ENCODE measurements at places on chromosomes 4 and X.

DNA sequence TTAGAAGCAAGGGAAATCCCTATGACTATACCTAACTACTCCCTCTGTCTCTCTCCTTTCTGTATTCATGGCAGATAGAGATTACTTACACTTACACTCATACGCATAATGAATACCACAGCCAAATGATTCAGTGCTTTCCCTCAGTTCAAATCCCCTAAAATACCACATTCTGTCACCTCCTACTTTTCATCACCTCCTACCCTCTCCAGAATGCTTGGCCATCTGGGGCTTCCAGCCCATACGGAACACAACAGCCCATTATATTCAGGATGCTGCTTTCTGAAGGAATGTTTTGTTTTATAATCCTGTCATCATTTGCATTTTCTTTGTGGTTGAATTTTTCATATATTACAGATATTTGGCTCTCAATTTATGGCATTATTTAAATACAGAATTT lies 361.6 kb downstream of the GRIA2 start:
- no peak for DNase-seq

GRCh38 chrX:51747671-51748070 lies 4.4 kb downstream of the GSPT2 start:
- DNase-seq: no peak

- no peak for DNase-seq
Observed at GRCh38 chr4:159410076-159410777, 307.3 kb downstream of the RAPGEF2 start.

GRCh38 chr4:150082241-150082640 lies 4.0 kb downstream of the DCLK2 start:
- DNase-seq: no peak

DNA sequence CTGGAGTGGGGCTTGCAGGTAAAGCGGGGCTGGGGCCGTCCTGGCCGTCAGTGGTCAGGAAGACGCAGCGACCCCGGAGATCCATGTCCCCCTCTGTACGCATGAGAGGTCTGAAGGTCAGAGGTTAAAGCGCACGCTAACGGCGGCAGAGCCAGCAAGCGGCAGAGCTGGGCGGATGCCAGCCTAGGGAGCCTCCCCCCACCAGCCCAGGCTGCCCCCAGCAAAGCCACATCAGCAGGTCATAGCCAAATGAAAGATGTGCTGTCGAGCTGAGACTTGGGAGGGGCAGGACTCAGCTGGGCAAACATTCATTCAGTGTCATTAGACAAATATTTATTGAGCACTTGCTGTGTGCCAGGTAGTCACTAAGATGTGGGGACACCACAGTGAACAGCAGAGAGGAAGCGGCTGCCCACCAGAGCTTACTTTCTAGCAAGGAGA lies 593 bp upstream of the JAKMIP1 start:
- DNase-seq: no peak

Measured in activated CD8-positive, alpha-beta memory T cell treated with anti-CD3 and anti-CD28 coated beads for 1 hour (primary cell).